ENCODE measurements at places on chromosomes 2 and 18.

DNA sequence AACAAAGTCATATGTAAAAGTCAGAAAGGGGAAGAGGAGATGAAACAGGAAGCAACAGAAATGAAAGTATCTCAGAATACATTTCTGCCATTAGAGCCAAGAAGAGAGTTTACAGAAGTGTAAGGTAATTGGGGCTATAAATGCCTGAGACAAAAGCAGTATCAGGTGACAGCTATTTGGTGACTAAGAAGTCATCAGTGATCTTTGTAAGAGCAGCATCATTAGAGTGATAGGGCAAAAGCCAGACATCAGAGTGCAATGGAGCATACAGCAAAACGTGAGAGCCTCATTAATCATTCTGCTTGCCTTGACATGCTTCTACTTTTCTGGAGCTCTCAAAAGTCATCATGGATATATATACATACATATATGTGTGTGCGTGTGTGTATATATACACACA is 804.7 kb upstream of the PIK3C3 start:
- DNase-seq: no peak

- DNase-seq: no peak
Observed at GRCh38 chr2:15795426-15795825, 144.9 kb upstream of the MYCN start.

DNA sequence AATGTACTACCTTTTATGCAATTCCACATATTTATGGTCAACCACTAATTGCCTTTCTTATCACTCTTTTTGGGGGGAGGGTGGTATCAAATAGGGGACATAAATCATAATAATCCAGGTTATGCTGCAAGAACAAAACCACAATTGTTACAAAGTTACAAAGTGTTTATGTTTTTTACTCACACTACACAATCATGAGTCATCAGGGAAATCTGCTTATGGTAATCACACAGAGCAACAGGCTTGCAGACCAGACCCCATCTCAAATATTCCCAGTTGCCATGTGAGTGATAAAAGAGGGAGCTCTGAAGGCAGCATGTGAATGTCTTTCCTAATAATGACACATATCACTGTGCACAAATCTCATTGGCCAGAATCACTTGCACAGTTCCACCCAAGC is 304.7 kb upstream of the TMEFF2 start:
- no peak for DNase-seq

DNA sequence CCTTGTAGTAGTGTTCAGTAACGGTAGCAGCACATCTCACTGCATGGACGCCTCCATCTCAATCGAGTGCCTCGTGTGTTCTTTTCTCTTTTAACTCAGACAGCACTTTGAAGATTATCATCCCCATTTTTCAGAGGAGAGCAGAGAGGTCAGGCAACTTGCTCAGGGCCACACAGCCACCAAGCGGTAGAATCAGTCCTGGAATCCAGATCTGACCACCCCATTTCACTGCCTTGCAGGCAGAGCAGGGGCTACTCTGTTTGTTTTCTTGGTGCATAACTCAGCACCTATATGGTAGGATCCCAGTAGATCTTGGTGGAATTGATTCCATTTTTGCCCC is 129.5 kb downstream of the SMAD7 start:
- no peak for DNase-seq

DNA sequence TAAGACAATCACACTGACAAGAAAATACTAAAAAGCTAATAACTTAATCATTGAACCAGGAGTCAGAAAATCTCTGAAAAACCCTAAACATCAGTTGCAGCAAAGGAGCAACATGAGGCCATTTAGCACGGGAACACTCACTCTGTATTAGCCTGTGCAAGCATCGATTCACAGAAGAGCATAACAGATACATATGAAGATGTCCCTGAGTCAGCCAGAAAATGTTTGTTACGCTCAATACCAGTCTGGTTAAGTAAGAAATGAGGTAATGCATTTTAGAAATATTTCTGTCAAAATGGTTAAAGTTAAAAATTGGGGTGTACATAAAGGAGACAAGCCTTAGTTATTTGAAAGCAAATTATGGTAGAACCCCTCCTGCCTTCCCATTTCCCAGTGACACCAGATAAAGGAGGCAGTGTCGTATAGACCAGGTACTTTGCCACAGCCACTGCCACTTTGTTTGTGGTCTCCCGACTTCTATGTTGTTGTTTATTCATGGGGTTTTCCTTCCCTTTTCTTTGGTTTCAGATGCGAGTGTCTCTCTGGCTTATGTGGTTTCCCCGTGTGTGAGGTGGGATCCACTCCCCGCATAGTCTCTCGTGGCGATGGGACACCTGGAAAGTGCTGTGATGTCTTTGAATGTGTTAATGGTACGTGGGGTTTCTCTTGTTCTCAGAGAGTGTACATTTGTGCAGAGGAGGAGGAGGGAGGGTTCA is 108.6 kb downstream of the CRIM1 start:
- DNase-seq: no peak

- no peak for DNase-seq
Observed at GRCh38 chr2:10161961-10162441, 39.5 kb downstream of the RRM2 start.

GRCh38 chr2:207474863-207475485 is 54.8 kb upstream of the CREB1 start:
- peak; percentile 70 for DNase-seq

DNA sequence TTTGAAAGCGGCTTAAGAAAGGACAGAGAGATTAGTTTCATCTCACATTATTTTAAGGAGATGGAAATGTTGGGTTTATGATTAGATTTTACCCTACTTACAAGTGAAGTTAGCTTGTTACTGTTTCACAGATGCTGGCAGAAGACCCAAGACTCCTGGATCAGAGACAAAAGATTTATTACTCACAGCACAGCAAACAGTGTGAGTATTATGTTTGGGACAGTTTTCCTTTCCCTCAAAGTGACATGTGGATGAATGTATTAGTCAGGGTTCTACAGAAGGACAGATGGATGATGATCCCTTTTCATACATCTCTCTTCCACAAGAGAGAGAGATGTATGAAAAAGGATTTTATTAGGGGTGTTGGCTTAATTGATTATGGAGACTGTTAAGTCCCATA is 281.8 kb upstream of the CDH2 start:
- DNase-seq: no peak

- no peak for DNase-seq
Observed at GRCh38 chr2:109125593-109126500, 3.2 kb upstream of the SH3RF3 start.

GRCh38 chr18:9182852-9183399 is 46.3 kb downstream of the ANKRD12 start:
- DNase-seq: no peak

GRCh38 chr18:24630346-24630880 is 170.0 kb downstream of the HRH4 start:
- DNase-seq: no peak

DNA sequence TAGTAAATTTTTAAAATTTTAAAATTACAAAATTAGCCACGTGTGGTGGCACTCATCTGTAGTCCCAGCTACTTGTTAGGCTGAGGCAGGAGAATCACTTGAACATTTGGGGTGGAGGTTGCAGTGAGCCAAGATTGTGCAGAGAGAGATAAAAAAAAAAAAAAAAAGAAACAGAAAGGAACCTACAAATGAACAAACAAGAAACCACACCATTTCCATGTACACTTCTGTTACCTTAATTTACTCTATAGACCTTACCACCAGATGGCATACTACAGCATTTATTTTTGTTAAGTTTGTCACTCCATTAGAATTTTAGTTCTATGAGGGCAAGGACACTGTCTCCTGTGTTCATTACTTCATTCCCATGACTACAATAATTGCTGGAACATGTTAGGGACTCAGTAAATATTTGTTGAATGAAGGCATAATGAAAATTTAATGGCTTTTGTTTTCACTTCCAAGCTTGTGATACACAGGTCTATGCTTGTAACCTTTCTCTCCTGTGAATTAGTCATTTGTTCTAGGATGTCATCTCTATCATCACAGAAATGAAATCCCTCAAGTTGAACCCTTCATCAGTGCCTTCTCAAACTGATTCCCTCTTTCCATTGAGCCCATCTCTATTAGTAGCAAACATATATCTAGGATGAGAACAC is 76.0 kb downstream of the ARHGAP15 start:
- peak; percentile 66 for DNase-seq

DNA sequence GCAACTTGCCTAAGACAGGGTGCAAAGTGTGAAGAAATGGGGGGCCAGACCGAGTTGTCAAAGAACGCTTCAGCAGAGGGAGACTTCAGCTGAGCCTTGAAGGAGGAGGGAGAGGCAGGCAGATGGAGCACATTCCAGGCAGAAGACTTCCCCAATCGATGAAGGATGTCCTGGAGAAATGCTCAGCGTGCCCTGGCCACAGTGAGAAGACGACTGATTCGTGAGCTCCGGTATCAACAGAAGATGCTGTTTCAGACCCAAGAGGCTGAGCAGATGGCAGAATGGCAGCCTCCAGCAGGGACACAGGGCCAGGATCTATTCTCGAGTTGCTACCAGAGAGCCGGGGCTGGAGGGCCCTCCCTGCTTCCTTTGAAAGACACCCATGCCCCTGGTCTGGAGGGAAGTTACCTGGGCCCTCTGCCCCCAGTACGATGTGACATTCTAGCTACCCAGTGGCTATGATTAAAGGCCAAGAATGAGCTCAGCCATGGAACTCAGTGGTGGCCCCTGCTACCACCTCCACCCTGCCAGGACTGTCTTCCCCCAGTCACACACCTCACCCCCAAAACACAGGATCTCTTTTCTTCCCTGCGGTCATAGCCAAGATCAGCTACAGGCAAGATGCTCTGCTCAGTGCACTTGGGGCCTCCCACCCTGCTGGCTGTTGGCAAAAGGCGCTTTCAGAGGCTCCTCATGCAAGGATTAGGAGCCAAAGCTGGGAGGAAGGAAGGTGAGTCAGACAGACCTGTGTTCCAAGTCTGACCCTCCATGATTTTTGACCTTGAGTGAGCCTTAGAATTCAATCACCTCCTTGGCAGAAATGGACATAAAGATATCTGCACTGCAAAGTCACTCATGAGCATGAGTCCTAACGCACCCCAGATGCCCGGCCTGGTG is 84.3 kb downstream of the TFCP2L1 start:
- no peak for DNase-seq

- no peak for DNase-seq
Observed at GRCh38 chr2:98881153-98881650, 54.8 kb downstream of the CRACDL start.

DNA sequence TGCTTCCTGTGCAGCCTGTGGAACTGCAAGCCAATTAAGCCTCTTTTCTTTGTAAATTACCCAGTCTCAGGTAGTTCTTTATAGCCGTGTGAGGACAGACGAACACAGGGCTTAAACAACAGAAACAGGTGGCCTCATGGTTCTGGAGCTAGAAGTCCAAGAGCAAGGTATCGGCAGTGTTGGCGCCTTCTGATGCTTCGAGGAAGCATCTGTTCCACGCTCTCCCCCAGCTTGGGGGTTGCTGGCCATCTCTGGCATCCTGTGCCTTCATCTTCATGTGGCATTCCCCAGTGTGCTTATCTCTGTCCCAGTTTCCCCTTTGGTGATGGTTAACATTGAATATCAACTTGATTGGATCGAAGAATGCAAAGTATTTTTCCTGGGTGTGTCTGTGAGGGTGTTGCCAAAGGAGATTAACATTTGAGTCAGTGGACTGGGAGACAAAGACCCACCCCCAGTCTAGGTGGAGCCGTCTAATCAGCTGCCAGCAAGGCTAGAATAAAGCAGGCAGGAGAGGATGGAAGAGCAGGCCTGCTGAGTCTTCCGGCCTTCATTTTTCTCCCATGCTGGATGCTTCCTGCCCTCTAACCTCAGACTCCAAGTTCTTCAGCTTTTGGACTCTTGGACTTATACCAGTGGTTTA is 287.6 kb downstream of the PHLPP1 start:
- no peak for DNase-seq

- no peak for DNase-seq
Observed at GRCh38 chr2:224190234-224190935, 151.3 kb upstream of the SERPINE2 start.

Measured in CD4-positive, alpha-beta T cell treated with Interleukin-4 for 4 hours (primary cell).